NCI-H2081 treated with DMSO at 0.1 percent for 48 hours (cell line): ENCODE measurements at places on chromosomes 16 and 17.
A peak's percentile ranks its signal among the peaks of the same experiment; 100 is the strongest.

GRCh38 chr17:81143717-81144422 is 21.4 kb upstream of the PVALEF start:
- no peak for DNase-seq

- no peak for DNase-seq
Measured at GRCh38 chr16:102060-102855, 24.2 kb downstream of the MPG start.

DNA sequence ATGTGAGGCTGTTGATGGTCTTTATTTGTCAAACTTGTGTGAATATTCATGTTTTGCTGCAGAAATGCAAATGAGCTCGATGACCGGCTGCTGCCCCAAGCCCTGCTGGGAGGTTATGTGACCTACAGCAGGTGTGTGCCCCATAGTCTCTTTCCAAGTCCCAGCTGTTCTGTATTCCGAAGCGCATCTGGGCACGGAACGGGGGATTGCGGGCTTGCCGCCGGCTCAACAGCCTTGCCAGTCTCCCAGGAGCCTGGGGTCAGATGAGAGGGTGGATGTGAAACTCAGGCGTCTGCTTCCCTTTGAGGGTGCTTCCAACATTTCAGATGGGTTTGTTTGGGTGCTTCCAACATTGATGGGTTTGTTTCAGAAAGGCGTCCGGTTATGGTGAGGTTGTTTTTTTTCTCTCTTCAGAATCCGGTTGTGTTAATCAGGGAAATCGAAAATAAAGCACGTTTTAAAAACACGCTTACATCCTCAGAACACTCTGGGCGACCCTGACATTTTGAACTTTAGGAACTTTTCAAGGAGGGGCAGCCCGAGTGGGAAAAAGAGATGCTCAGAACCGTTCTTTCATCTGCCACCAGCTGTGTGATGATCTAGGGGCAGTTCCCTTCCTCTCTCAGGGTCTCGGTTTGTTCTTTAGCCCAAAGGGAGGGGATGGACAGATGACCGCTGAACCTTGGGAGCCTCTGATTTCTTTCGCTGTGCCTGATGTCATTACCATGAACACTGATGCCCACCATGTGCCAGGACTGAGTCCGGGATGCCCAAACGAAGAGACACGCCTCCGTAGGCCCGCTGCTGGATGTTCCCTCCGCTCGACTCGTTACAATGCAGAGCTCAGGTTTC is 47.8 kb upstream of the AMZ2 start:
- DNase-seq = no peak

GRCh38 chr16:48353565-48354163 is 31.5 kb downstream of the SIAH1 start:
- no peak for DNase-seq

DNA sequence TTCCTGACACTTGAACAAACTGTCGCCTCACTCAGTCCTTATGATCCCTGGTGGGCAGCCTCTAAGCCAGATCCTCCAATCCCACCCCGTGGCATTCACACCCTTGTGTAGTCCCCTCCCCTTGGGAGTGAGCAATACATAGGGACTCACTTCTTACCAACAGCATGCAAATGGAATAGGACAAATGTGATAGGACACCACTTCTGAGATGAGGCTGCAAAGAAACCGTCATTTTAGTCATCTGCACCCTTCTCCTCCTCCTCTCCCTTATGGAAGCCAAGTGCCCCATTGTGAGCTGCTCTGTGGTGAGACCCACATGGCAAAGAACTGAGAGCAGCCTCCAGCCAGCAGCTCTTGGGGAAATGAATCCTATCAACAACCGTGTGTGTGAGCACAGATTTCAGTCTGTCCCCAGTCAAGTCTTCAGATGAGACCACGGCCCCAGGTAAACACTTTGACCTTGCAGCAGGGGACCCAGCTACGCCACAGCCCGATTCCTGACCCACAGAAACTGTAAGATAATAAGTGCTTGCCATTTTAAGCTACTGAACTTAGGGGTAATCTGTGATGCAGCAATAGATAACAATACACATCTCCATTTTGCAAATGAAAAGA is 46.9 kb downstream of the ZFHX3 start:
- DNase-seq = no peak

GRCh38 chr17:6800422-6801027 is 24.5 kb downstream of the FBXO39 start:
- no peak for DNase-seq

- DNase-seq = no peak
Measured at GRCh38 chr17:51703361-51704341, 443.3 kb downstream of the UTP18 start.

DNA sequence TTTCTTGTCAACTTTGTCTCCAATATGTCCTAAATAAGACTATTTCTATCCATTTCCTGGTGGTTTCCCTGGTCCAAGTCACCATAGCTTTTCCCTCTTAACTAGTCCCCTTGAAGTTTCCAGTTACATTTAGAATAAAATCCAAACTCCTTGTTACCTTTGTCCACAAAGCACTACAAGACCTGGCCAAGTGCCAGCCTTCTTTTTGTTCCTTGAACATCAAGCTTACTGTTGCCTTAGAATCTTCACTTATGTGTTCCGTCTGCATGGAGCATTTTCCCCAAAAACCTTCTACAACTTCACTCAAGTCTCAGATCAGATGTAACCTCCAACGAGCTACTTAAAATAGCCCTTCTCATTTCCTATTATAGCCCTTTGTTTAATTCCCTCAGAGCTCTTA is 101.4 kb downstream of the ITFG1 start:
- DNase-seq = no peak

- no peak for DNase-seq
Measured at GRCh38 chr17:78433013-78433727, 54.7 kb downstream of the PGS1 start.

GRCh38 chr17:57638284-57638683 is 106.8 kb downstream of the CCDC182 start:
- no peak for DNase-seq

GRCh38 chr17:60577147-60577915 is 22.7 kb upstream of the PPM1D start:
- DNase-seq = no peak

DNA sequence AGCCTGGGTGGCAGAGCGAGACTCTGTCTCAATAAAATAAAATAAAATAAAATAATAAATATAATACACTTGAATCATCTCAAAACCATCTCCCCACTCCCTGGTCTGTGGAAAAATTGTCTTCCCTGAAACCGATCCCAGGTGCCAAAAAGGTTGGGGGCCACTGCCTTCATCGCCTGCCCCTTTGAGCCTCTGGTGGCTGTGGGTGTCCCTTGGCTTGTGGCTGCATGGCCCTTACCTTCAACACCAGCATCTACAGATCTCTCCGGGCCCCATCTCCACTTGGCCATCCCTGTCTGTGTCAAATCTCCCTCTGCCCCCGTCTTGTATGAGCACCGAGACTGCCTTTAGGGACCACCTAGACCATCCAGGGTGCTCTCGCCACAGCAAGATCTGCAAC is 177.3 kb downstream of the SEC14L1 start:
- DNase-seq = no peak

DNA sequence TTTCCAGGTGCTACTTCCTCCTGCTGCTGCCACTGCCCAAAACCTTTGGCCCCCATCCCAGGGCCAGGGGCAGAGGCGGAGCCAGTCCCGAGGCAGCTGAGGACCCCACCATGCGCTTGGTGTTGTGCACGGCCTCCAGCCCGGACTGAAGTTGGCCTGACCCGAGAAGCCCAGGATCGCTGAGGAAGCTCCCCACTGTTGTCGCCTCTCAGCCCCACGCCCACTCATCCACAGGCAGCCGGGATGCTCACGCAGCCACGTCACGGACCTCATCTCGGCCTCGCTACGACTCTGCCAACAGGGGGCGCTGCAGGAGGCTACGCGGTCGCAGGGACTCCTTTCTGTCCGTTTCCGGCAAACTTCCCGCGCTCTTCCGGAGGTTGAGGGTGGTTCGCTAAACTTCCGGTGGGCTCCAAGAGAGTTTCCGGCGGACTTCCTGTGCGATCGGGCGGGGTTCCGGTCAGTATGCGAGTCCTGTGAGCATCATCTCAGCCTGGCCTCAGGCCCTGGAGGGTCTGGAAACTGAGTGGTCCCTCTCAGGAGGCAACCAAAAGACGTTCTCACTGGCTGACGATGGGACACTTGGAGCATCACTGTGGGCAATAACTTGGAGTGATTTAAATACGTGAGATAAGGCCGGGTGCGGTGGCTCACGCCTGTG is 12.4 kb downstream of the ZG16B start:
- no peak for DNase-seq

DNA sequence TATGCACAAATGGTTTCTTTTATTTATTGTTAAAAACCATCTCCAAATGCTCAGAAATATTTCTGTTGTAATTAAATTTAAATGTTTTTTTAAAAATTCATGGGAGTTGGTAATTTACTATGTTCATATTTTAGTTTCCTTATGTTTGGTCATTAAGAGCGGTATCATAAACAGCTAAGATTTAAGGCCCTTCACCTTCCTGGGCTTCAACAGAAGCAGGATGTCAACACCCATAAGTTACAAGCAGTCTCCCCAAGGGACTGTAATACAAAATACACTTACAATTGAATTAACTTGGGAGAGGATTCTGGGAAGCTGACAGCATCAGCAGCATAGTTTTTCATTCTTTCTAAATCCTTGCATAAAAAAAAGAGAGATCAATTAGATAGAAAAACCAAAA is 30.9 kb upstream of the TANC2 start:
- no peak for DNase-seq

DNA sequence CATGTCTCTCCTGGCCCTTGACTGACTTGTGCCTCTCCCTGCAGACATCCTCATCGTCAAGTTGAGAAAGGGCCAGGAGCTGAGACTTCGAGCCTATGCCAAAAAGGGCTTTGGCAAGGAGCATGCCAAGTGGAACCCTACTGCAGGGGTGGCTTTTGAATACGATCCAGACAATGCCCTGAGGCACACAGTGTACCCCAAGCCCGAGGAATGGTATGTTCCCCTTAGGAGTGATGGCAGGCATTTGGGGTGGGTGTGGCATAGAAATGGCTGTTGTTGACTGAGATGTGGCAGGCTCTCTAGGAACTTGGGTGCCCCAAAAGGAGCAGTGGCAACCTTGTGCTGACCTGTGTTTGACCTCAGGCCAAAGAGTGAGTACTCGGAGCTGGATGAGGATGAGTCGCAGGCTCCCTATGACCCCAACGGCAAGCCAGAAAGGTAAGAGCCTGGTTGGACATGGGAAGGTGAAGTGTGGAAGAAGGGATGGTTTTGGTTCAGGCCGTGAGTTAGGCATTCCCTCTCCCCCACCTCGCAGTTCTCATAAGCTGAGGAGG is 7.5 kb downstream of the POLR2C start:
- no peak for DNase-seq

GRCh38 chr16:78666318-78666717 is 566.9 kb downstream of the WWOX start:
- DNase-seq = no peak

DNA sequence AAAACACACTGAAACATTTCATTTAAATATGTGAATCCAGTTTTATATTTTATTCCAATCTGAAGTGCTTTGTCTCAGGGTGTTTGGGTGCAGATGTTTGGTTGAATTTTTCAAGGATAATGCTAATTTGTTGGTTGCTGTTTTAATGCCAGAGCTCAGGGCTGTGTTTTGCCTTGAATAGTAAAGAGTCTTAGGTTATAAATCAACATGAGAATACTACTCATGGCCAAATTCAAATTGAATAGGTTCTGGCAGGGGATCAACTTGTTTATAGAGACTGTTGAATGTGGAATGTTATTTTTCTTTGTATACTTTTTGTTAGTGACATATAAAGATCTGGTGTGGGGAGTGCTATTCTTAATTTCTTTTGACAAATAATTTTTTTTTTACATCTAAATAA is 18.8 kb downstream of the TOM1L1 start:
- no peak for DNase-seq

- DNase-seq = no peak
Measured at GRCh38 chr16:85275533-85276249, 163.4 kb upstream of the CIBAR2 start.

- peak; percentile 39 for DNase-seq
Measured at GRCh38 chr17:73192206-73192893, 505 bp upstream of the COG1 start.

DNA sequence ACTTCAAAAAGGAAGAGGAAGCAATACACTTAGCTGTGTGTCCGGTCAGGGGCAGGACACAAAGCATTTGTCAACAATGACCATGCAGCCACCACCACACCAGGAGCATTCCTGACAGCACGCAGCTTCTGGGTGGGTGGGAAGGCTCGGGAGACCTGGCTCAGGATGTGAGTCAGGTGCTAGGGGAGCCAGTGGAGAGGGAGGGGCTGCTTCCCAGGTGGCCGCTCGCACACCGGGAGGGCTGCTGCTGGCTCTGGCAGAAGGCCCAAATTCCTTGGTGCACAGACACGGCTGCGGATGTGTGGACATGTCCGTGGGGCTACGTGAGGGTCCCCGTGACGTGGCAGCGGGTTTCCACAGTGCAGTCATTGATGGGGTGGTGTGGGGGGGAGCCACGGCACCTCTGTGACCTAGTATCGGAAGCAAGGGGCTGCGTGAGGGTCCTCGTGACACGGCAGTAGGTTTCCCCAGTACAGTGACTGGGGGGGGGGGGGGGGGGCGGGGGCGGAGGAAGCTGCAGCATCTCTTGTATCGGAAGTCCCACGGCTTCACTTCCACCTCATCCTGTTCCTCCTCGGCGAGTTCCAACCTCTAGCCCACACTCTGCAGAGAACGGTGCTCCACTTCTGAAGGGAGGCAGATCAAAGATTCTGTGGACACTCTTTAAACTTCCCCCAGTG is 112.8 kb downstream of the ZNF778 start:
- DNase-seq = no peak

GRCh38 chr17:82587234-82588086 is 60.8 kb downstream of the WDR45B start:
- DNase-seq = no peak

GRCh38 chr16:10878328-10878643 is 1.3 kb downstream of the CIITA start:
- no peak for DNase-seq

DNA sequence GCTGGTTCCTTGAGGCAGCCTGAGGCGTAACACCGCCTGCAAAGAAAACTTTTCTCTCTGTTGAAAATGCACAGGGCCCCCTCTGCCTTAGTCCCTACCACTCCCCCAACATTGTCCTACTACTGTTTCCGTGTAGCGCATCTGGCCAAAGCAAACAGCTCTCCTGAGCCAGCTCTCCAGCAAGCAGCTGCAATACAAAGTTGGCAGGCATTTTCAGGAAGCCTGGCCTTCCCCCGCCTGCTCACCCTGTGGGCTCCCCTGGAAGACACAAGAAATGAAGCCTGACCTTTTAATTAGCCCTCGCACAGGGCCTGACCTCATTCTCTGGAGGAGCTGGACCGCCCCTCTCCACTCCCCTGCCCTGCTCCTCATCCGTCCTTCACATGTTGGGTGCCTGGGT is 66.7 kb downstream of the SOX9 start:
- DNase-seq = no peak

- no peak for DNase-seq
Measured at GRCh38 chr17:74125156-74125555, 78.3 kb upstream of the RPL38 start.

DNA sequence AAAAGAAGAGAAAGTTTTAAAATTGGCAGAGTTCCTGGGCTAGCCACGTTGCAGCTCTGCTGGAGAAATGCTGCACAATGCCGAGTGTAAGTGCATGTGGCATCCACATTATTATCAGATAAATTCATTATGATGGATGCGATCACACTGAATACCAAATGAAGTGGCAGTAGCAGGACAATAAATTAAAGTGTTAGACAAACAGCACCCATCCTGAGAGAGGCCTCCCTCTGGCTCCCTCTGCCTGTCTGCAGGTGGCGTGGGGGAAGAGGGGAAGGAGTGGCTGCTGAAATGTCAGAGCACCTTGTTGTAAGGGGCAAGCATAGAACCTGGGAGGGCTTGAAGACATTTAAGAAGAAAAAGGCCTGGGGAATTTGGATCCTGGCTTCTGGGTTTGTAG is 324.1 kb downstream of the HAPSTR1 start:
- no peak for DNase-seq
